ENCODE measurements at places on chromosomes 4 and X.

DNA sequence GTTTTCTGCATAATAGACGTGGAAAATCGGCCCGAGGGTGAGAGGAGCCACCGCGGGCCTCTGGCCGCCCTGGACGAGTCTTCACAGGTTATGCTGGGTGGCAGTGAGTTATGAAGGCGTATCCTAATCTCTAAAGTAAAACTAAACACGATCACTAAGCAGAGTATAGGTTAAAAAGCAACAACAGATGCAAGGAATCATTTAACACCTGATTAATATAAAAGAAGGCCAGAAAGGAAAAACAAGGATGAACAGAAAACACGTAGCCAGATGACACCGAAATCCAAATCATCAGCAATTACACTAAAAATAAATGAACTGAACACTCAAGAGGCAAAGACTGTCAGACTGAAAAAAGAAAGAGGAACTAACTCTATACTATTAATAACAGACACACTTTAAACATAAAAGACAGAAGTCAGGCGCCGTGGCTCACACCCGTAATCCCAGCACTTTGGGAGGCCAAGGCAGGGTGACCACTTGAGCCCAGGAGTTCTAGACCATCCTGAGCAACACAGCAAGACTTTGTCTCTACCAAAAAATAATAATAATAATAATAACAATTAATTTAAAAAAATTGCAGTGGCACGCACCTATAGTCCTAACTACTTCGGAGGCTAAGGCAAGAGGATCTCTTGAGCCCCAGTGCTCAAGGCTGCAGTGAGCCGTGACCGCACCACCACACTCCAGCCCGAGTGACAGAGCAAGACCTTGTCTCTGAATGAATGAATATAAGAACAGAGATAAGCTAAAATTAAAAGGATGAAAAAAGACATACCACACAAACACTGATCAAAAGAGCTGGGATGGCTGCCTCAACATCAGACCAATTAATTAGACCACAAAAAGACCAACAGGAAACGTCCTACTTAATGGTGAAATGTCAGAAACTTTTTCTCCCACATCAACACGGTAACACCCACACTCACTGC lies 30.0 kb downstream of the CTBP1 start:
- no peak for DNase-seq

- no peak for DNase-seq
These were observed 51.6 kb upstream of the HTR2C start for GRCh38 chrX:114532111-114532805.

DNA sequence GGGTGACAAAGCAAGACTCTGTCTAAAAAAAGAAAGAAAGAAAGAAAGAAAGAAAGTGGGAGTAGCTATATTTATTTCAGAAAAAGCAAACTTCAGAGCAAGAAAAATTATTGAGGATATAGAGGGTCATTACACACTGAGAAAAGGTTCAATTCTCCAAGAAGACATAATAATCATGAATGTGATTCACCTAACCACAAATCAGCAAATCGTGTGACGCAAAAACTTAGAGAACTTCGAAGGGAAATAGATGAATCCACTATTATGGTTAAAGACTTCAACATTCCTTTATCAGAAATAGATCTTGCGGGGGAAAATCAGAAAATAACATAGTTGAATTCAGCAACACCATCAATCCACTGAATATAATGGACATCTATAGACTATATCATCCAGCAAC lies 219.3 kb upstream of the LDB2 start:
- no peak for DNase-seq

DNA sequence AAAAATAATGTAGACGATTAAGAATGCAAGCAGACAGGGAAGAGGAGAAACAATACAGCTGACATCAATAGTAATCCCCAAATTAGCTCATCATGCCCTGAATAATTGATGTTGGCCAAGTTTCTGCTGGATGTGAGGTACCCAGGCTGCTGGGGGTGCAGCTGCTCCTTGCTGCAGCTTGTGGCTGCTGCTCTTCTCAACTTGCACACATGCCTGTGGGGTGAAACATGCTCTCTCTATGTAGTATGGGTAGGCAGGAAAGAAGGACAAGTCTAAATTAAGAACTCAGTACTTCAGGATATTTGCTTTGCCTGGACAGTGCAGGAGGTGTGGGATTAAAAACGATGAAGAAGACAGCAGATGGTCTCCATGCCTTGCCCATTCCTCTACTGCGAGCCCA lies 16.7 kb downstream of the EDA2R start:
- peak; percentile 61 for DNase-seq

GRCh38 chrX:51459125-51459524 lies 37.3 kb downstream of the NUDT11 start:
- peak; percentile 1 for DNase-seq

GRCh38 chrX:141405486-141405852 lies 163.2 kb upstream of the SPANXC start:
- no peak for DNase-seq

DNA sequence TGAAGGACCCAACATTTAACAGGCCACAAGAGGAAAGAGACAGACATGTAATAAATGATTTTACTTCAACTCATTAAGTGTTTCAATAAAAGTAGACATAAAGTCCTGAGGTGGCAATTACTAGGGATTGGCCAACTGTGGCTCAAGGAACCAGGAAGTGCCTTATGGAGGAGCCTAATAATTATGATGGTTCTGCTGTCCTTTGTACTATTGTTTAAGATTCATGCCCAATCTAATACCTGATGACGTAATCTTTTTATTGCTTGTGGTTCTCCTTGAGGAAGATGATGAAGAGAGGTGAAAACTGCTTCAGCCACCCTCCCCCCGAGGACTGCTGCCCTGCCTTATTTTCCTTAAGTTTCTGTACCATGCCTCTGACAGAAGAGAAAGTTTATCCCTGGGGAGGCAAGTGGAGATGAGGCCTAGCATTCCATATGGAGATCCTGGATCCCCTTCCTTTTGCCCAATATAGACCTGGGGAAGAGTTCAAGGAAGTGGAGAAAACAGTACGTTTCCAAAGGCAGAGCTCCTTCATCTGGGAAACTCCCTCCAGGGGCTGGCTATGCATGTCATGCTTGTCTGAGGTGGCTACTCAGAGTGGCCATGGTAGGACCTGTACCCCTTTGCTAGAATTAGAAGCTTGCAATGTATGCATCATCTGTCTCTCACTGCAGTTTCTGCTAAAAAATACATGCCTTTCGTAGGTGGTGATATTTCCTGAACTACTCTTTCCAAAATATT lies 56.8 kb upstream of the FAT1 start:
- no peak for DNase-seq

GRCh38 chr4:70739496-70740337 lies 18.0 kb downstream of the RUFY3 start:
- DNase-seq, result no peak

GRCh38 chr4:48910511-48910910 lies 3.9 kb upstream of the OCIAD2 start:
- no peak for DNase-seq

DNA sequence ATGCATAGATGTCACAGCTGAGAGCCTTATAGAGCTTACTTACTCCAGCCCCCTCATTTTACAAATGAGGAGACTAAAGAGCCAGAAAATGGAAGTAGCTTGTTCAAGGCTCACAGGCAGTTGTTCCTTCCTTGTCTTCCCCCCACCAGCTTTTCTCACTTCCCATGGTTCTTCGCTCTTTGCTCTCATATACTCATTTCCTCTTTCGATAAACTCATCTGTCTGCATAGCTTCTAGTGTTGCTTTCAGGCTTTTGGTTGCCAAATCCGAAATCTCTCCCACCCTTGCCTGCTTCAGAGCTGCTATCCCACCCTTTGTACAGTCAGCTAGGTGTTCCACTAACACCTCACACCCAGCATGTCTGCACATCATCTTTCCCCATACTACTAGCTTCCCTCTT lies 25.0 kb upstream of the GJB1 start:
- DNase-seq, result no peak

DNA sequence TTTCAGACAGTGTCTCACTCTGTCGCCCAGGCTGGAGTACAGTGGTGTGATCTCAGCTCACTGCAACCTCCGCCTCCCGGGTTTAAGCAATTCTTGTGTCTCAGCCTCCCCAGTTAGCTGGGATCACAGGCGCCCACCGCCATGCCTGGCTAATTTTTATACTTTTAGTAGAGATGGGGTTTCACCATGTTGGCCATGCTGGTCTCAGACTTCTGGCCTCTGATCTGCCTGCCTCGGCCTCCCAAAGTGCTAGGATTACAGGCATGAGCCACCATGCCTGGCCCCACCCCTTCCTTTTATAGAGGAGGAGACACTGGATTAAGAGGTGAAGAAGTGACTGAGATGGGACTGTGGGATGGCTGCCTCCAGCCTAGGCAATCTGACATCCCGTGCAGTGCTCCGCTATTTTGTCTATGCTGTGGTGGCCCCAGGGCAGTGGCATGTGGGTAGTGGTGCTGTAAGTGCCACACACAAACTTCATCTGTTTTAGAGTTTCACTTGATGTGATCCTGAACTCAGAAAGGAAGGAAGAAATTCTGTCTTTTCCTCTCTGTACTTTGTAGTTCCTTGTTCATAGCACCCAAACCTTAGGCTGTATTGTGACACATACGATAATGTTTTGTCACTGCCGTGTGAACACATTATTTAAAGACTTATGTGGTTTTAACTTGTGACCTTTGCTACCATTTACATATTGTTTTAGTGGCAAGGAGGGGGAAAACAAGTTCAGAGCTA lies 48.9 kb downstream of the FNIP2 start:
- no peak for DNase-seq

- no peak for DNase-seq
These were observed 26.3 kb upstream of the RASGEF1B start for GRCh38 chr4:81498046-81498445.

GRCh38 chr4:189656641-189657040 lies 284.0 kb upstream of the FRG1 start:
- DNase-seq, result no peak

DNA sequence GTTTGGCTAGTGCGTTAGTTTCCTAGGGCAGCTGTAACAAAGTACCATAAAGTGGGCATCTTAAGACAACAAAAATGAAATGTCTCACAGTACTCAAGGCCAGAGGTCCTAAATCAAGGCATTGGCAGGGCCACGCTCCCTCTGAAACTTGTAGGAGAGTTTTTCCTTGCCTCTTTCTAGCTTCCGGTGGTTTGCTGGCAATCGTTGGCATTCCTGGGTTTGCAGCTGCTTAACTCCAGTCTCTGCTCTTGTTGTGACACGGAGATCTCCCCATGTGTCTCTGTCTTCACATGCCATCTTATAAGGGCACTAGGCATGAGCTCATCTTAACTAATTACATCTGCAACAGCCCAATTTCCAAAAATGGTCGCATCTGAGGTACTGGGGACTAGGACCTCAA lies 362.0 kb upstream of the BOD1L1 start:
- peak; percentile 73 for DNase-seq

DNA sequence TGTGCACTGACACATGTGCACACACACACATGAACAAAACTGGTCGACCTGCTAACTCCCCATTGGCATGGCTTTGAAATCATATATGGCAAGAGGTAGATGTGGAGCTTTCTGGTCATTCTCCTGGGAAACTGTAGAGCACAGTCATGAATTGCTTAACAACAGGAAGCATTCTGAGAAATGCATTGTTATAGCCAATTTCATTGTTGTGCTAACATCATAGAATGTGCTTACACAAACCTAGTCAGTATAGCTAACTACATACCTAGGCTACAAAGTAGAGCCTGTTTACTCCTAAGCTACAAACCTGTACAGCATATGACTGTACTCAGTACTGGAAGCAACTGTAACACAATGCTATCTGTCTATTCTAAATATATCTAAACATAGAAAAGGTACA lies 134.2 kb upstream of the SH3RF1 start:
- peak; percentile 67 for DNase-seq

DNA sequence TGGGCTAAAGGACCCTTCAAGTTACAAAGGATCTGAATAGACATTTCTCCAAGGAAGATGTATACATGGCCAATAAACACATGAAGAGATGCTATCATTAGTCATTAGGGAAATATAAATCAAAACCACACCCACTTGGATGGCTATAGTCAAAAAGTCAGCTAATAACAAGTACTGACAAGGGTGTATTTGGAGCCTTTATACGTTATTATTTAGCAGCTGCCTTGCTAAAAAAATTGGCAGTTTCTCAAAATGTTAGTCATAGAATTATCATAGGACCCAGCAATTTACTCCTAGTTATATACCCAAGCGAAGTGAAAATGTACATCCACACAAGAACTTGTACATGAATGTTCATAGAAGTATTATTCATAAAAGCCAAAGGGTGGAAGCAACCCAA lies 112.7 kb upstream of the DUSP21 start:
- no peak for DNase-seq

GRCh38 chr4:39812500-39812899 lies 114.6 kb downstream of the UBE2K start:
- no peak for DNase-seq

DNA sequence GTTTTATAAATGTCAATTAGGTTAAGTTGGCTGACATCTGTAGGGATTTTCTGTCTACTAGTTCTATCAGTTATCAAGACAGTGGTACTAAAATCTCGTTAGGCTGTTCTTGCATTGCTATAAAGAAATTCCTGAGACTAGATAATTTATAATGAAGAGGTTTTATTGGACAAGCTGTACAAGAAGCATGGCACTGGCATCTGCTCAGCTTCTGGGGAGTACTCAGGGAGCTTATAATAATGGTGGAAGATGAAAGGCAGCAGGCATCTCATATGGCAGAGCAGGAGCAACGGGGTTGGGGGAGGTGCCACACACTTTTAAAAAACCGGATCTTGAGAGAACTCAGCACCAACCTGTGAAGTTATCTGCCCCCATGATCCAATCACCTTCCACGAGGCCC lies 28.2 kb downstream of the CHIC2 start:
- no peak for DNase-seq

DNA sequence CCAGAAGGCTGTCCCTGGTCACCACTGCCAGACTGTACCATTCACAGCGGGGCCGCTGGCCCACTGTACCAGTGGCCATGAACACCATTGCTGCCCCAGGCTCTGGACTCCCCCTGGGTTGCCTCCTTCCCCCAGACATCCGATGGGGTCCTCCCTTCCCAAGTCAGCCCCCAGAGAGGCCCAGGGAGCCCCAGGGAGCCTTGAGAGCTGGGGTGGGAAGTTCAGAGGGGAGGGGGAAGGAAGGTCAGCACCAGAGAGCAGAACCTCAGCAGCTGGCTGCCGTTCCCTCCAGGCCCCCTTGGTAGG lies 441 bp upstream of the ARHGAP4 start:
- DNase-seq, result no peak

GRCh38 chrX:56563231-56564161 lies at the start of gene UBQLN2:
TSS of gene UBQLN2 (plus strand) at chrX:56563627. CDS start at chrX:56563874, 247 bp downstream.
- peak; percentile 84 for DNase-seq

GRCh38 chr4:153018684-153019083 lies 82.6 kb downstream of the FHDC1 start:
- DNase-seq, result no peak

GRCh38 chr4:16199093-16199492 lies 27.2 kb downstream of the TAPT1 start:
- DNase-seq, result peak; percentile 30

GRCh38 chr4:119125931-119126330 lies 9.7 kb upstream of the MYOZ2 start:
- no peak for DNase-seq

All from fibroblast of gingiva (primary cell).